ENCODE measurements at places on chromosomes 6 and 20.

- no peak for DNase-seq
Measured at GRCh38 chr20:49790077-49790798, 22.4 kb upstream of the SLC9A8 start.

- DNase-seq, result no peak
Measured at GRCh38 chr20:61686051-61686936, 379.4 kb downstream of the TAF4 start.

- DNase-seq, result no peak
Measured at GRCh38 chr6:134295953-134296553, 21.9 kb downstream of the SGK1 start.

GRCh38 chr6:163209005-163209404, 205.5 kb upstream of the QKI start:
- DNase-seq, result no peak

- no peak for DNase-seq
Measured at GRCh38 chr6:55652429-55652828, 73.4 kb upstream of the HMGCLL1 start.

DNA sequence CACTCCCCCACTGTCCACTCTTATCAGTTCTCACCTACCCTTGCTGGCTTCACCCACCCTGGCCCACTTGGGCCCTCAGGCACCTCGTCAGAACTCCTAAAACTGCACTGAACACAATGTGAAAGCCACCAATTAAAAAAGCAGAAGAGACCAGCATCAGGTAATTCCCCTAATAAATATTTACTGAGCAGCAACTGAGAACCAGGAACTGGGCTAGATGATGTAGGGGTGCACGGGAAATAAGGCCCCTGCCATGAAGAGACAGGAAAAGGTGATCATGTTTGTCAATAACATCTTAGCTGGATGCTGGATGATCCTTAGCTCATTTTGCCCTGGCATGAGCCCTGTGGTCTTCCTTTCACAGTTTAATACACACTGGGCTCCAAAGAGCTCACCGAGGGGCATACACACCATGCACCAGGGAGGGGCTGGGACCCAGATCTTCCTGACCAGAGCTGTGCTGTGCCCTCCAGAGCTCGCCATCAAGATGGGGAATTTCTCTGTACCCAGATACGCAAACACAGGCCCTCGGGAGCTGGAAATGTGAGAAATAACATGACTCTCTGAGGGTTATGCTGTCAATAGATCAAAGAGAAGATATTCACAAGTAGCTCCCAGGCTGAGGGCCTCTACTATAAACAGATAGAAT, 113.6 kb upstream of the SLC22A16 start:
- no peak for DNase-seq

DNA sequence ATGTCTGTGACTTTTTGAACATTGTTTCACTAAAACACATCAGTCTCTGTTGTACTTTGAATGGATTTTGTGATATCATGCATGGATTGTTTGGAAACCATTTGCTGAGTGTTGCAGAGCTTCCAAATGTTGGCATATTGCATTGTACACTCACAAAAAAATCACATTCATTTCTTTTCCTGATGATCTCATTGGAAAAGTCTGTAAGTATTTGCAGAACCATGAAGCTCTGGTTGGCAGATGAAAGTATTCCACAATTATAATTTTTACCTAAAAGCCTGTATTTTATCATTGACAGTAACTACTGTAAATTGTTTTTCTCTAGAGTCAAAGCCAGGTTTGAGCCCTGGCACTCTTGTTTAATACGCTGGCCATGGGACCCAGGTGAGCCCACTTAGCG, 42.1 kb downstream of the VAPB start:
- no peak for DNase-seq

- no peak for DNase-seq
Measured at GRCh38 chr6:140201787-140202458, 827.5 kb upstream of the CITED2 start.

DNA sequence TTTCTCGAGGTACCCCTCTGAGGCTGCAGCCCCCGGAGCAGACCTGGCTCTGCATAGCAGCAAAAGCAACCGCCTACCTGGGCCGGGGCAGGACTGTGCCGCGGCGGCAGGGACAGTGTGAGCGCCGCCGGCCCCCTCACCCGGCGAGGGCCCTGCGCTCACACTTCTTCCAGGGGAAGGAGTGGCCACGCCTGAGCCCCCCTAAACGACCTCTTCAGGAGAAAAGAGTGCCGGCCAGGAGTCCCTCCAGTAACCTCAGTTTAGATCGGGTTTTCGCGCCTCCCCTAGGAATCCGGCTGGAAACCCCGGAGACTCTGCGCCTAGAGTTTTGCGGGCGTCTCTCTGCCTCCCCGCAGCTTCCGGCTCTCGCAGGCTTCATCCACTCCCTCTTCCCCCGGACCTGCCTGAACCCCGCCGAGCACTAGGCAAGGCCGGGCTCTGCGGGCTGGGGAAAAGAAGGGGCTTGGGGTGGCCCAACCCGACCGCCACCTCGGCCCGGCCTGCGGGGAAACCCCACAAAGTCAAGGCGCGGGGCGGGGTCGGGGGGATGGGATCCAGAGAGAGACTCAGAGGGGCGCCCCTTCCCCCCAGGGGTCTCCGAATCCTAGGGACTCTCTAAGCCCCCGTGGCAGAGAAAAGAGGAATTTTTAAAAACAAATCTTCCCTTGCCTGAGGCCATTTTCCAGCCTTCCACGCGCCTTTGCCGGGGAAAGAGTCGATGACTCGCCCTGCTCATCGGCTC, 558 bp downstream of the LINC00237 start:
- DNase-seq, result no peak

GRCh38 chr6:147063469-147064031, 140.7 kb upstream of the STXBP5 start:
- DNase-seq, result no peak

- no peak for DNase-seq
Measured at GRCh38 chr20:53399083-53399482, 194.6 kb downstream of the ZNF217 start.

GRCh38 chr20:53598140-53599043, 4.8 kb upstream of the ZNF217 start:
- DNase-seq, result no peak

GRCh38 chr6:5208057-5208456, 52.7 kb downstream of the LYRM4 start:
- no peak for DNase-seq

DNA sequence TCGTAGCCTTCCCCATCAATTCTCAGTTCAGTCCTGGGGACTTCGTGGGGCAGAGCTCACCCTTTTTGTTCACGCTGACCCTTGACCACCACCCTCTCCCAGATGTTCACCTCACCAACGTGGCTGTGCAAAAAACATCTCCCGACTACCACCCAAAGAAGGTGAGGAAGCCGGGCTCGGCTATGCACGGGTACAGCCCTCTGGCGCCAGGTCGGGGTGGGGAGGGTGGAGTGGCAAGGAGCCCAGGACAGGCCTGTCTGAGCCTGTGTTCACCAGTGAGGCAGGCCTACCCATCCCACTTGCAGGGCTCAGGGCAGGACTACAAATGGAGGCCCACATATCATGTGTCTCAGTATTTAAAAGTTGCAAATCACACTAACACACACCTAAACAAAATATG, 18.1 kb downstream of the PDRG1 start:
- DNase-seq, result no peak

DNA sequence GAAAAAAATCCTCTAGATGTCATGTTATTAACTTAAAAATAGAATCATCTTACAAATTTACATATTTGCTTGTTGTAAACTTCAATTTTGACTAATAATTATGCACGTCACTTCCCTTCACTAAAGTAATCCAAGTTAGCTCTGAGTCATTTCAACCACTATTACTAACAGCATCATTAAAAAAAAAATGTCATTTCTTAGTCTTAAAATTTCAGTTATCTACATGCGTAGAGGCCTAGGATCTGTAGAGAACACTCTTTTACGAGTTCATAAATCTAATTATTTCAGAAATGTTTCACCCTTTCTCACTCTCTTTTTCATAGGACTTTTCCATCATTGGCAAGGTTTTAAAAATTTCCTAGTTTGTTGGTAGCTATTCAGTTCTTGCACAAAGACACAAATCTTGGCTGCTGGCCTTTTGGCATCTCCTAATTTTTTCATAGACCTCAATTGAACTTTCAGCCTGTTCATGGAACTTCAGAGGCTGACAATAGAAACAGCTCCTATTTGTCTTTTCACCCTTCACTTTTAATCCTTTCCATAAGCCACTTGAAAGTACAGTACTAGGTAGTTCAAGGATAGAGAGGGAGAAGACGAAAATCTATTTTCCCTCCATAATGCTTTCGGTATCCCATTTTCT, 61.5 kb downstream of the OGFRL1 start:
- no peak for DNase-seq

- no peak for DNase-seq
Measured at GRCh38 chr6:36662380-36662779, 16.1 kb upstream of the CDKN1A start.

- no peak for DNase-seq
Measured at GRCh38 chr6:22656706-22657351, 87.5 kb downstream of the HDGFL1 start.

DNA sequence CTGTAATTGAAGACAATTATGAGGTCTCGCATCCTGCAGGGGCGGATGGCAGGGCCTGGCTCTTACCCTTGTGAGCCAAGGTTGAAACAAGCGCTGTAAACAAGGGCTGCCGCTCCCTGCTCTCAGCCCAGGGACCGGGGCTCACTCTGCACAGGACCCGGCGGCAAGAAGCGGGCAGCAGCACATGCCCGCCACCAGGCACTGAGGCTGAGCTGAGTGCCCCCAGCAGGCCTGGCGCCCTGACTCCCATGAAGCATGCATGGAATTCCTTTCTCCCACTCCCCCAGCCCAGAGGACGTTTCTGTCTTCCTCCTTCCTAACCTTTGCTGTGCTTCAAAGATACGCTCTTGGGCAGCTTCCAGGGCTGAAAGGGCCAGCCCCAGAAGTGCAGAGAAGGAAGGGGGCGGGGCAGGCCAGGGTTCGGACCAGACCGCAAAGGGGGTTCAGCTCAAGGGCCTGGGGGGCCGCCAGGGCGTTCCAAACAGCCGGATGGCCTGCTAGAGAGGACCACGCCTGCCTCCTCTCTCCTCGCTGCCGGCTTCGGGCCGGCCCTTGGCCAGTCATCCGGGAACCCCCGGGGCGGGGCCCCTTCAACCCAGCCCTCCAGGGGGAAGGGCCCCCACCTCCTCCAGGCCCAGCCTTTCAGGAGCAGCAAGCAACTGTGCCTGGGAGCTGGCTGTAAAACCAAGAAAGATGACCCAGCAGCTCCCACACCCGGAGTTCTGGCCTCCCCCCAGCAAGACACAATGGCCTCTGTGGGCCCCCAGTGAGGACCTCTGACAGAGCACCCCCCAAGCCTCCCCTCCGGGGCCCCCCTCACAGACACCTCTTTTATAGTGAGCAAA, 109.9 kb downstream of the NOL4L start:
- DNase-seq, result no peak
